Left lobe of liver (tissue), 2 donors: ENCODE measurements at places on chromosomes 16 and 17. TPM values are rescaled to one million over a fixed set of nuclear protein-coding genes. Genes with fewer than 3 reads are reported as not detected.

The SOX8 gene
- not detected for total RNA-seq

The ACSM5 gene
- 228 TPM for total RNA-seq

- no peak for DNase-seq
Observed at GRCh38 chr16:87538594-87538993, 45.8 kb upstream of the ZCCHC14 start.

DNA sequence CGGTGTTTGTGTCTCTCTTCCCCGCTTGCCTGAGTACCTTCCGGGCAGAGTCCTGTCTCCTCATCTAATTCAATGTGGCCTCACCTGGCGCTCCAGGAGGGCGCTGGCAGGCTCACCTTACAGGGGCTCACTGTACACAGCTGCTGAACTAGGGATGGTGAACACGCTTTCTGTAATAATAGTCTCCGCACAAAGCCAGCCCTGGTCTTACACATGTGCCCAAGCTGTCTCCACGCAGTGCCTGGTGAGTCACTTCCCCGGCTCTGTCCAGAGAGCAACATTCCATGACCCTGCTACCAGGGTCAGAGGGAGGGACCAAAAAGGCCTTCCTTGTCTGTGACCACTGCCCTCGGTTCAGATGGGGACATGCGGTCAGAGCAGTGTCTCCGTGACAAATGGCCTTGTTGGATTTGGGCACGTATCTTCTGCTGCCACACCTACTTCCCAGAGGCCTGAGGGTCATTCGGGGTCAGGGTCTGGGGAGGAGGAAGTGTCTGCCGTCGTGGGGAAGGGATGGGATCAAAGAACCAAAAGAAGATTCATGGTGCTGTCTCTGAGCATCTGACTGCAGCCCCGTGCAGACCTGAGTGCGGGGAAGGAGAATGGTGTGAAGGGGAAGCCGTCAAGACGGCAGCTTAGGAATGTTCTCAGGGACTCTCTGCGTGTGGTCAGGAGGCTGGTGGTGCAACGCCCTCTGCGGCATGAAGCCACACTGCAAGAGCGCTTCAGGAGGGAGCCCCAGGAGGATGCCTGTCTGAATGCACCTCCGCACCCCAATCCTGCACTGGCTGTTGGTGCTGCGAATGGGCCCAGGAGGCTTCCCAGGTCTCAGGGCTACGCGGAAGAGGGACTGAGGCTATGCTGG is 68.8 kb downstream of the IL21R start:
- DNase-seq = no peak

DNA sequence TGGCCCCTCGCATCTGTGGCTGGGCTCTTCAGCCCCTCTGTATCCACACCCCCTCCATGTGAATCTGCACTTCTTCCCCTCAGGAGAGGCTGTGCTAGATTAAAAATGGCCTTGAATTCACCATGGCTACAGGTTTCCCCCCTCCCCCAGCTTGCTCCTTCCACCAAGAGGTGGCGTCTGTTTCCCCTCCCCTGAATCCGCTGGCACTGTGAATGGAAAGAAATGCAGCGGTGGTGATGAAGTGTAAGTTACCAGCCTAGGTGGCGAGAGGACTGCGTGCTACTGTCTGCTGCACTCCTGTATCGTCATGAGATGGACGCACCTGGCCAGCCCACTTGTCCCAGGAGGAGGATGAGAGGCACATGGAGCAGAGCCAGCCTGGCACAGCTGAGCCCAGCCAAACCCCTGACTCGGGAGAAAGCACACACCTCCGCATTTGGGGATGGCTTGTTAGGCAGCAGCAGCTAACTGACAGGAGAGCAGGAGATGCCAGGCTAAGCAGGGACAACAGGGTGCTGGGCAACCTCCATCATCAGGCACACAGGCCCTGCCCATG is 26.2 kb downstream of the TNFRSF13B start:
- no peak for DNase-seq

DNA sequence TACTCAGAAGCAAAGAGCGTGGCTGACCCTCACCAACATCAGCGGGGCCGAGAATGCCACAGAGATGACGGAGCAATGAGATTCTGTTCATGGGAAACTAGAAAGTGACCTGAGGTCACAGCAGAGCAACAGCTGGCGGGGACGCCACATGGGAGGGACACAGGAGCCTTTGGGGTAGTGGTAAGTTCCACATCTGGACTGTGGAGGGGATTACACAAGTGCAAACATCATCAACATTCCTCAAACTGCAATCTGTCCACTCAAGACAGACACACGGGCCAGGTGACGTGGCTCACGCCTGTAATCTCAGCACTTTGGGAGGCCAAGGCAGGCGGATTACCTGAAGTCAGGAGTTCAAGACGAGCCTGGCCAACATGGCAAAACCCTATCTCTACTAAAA is 11.2 kb downstream of the HAGH start:
- DNase-seq = no peak

DNA sequence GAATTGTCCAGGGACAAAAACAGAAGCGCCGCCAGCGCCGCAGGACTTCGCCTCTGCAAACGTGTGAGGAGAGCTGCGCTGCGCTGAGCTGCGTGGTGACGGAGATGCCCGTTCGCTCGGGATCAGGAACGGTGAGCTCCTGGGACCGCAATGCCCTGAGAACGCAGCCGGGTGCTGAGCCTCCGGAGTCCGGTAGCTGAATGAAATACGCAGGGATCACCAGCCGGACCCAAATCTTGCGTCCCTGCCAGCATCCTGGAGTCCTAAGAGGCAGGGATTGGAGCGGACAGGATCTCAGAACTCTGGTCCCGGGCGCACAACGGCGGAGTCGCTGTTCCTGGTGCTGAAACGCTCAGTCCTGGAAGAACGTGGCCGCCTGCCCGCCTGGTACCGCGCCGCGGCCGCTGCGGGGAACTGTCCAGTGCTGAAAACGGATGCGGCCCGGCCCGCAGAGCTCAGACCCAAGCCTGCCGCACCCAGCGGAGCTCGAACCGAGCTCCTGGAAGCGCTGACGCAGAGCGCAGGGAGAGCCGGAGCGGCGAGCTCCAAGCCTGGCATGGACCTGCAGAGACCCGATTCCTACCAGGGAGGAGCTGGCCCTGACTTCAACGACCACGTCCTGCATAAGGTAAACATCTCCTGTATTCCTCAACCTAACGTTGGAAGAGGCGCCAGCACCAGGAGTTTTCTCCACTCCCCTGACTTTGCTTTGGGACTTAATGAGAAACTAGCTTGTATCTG is 41.5 kb downstream of the CD300LF start:
- DNase-seq = peak; percentile 57

The TK1 gene
- 2.6 TPM for total RNA-seq

- no peak for DNase-seq
Observed at GRCh38 chr16:55565086-55565485, 1.4 kb upstream of the CAPNS2 start.

DNA sequence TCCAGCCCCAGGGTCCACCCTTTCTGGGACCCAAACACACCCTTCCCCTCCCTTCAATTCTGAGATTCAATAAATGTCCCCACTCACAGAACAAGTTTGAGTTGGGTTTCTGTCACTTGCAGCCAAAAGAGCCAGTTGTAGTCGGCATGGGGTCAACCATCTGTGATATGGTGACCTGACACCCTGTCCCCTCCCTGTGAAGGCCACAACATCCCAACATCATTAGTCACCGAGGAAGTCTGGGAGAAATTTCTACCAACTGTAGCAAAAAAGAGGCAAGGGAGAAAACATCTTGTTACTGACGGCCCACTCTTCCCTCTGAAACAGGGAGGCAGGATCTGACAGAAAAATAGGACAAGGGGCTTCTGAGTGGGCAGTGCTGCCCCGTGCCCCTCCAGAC is 638 bp upstream of the LYZL6 start:
- DNase-seq = no peak

The KRT39 gene
- not detected for total RNA-seq

The MLYCD gene
- 17.1 TPM for total RNA-seq

The MAP3K14 gene
- 6.9 TPM for total RNA-seq

DNA sequence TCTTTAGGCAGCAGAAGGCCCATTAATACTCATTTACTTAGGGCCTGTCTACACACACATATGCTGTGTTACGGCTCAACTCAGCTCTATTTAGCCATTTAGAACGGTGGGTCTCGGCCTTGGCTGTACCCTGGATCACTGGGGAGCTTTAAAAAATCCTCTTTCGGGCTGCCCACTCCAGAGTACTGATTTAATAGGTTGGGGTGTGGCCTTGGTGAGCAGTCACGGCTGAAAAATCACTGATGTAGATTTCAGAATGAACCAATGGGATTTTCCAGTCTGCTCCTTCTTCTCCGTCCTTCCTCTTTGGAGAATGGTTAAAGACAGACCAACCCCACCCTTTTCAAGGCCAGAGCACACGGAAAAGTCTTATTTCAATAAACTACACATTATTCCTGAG is 223.5 kb downstream of the CCDC182 start:
- DNase-seq = no peak

DNA sequence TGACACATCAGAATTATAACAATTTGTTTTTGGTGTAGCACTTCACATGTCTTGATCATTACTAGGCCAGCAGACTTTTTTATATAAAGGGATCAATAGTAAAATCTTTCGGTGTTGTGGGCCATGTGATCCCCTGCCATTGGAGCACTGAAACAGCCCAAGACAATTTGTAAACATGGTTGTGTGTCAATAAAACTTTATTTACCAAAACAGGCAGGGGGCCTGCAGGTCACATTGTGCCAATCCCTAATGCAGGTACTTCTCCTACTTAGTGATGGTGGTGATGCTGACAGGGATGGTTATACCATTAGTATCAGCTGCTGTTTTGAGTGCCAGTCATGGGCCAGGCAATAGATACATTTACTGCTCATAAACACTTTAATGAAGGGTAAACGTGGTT is 319.9 kb downstream of the SNX29 start:
- no peak for DNase-seq

The MT1A gene
- 141 TPM for total RNA-seq

The CA5A gene
- 35.7 TPM for total RNA-seq

DNA sequence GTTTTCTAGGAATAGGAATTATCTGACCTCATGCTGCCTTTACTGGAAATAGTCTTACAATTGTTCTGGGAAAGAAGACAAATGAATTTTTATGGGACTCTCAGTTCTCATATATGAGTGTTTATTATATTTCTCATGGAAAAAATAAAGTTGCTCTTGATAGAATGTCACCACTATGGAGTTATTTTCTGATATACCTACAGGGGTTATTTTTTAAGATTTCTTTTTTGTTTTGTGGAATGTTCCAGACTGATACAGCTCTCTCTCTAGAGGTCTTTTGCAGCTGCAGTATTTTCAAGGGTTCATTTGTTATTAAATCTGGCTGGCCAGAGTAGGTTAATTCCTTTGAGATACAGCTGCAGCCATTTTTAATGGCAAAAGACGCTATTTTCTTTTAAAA is 100.7 kb downstream of the ABCA8 start:
- DNase-seq = no peak

The SDR42E1 gene
- 4.1 TPM for total RNA-seq

DNA sequence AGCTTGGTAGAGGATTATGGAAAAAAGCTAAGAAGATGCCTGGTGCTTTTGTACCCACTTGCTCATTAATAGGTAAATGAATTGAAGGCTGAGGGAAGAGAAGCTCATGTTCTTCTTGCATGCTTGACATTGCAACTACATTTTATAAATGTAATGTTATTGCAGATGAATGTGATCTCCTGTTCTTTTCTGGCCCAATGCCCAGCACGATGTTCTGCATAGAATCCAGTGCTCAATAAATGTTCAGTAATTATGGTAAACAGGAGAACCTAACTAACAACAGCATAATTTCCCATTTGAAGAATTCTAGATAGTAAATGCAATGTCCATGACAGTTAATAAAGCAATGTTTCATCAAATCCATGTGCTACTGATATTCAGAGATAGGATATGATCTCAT is 638.2 kb upstream of the SOX9 start:
- DNase-seq = no peak

The GPRC5C gene
- 243 TPM for total RNA-seq

DNA sequence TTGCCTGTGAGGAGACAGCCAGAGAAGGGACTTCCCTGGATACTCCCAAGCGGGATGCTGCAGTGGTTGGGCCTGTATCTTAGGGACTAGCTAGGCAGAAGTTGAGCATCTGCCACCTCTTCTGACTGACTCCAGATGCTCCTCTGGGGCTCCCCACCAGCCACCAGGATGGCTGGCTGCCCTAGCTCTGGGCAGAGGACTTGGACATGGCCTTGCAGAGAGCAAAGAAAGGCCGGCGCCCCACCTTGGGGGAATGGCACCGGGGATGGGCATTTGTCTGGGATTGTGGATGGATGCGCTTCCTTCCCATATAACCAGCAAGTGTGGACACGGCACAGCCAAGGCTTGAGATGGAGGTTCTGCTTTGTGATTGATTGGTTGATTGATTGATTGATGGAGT is 69.0 kb downstream of the OR1D5 start:
- no peak for DNase-seq
